ENCODE measurements at places on chromosomes 11 and 22. TPM values are rescaled to one million over a fixed set of nuclear protein-coding genes. Genes with fewer than 3 reads are reported as not detected.

DNA sequence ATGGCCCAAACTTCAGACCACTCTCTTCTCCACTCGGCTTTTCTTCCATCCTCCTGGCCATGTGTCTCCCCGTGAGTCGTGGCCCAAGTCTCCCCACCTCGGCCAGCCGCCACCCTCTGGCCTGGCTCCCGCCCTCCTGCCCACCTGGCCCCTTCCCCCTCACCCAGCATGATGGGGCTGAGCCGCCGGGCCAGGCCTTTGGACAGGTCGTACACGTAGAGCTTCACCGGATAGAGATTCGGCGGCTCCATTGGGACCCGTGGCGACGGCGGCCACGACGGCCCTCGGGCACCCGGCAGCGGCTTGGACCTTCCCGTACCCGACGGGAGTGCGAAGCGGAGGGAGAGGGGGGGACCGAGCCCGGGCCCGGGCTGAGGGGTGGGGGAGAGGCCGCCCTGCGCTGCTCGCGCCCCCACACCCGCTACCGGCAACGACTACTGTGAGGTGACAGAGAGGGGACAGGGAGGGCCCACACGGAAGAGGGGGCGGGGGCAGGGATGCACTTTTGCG is at the start of gene DESI1:
Gene DESI1, minus strand, starts transcription at position 455 of the 510 bp plus-strand sequence. Its CDS starts 204 bp downstream, at position 251.
- no peak for DNase-seq

DNA sequence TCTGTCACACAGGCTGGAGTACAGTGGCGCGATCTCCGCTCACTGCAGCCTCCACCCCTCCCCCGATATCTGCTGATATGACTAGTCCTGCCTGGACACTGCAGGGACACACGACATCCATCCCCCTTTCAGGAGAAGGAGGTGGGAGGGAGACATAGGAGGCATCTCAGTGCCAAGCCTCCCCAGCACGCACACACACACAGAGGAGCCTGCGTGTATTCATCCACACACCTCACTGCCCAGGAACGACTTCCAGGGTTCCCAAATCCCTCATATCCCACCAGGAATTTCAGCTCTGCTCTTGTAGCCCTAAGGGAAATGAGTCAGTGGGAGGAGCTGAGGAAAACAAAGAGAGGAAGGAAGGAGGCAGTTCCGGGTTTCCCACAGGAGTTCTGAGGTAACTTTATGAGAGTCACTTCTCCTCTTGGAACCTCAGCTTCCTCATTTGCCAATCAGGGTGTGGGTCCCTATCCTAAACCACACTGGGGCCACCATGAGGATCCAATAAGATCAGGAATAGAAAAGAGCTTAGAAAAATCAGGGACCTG is 37.2 kb upstream of the ACER3 start:
- DNase-seq, result peak; percentile 76

GRCh38 chr11:73566977-73567755 is 30.7 kb downstream of the FAM168A start:
- DNase-seq, result peak; percentile 41

DNA sequence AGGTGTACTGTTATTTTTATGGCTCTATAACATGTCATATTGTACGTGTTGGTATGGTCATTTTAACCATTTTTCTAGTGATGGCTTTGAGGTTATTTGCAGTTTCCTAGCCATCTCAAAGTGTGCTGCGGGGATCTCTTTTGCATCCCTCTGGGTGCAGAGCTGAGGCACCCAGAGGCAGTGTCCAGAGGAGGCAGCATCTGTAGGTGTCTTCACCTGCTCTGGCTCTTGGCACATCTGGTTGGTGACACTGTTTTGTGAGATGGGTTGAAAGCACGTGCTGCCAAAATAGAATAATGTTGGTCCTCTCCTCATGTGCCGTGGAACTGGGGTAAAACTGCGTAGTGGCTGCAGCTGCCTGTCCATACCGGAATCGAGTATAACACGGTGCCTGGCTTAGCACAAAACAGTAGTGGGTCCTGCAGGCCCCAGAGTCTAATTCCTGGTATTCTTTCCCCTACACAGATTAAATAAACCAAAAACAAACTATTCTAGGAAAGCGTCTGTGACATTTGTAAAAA is 12.9 kb downstream of the NEAT1 start:
- DNase-seq, result peak; percentile 45

GRCh38 chr22:49642331-49642730 is 185.3 kb downstream of the BRD1 start:
- DNase-seq, result no peak

DNA sequence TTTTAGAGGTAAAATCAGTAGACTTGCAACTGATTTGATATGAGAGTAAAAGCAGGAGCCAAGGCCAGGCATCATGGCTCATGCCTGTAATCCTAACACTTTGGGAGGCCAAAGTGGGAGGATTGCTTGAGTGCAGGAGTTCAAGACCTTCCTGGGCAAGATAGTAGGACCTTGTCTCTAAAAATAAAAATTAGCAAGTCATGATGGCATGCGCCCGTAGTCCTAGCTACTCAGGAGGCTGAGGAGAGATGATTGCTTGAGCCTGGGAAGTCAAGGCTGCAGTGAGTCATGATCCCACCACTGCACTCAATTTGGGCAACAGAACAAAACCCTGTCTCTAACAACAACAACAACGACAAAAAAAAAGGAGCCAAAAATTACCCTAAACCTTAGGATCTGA is 13.5 kb downstream of the SGSM3 start:
- peak; percentile 75 for DNase-seq

- no peak for DNase-seq
These were observed 118.9 kb downstream of the MICAL3 start for GRCh38 chr22:17905445-17905844.

DNA sequence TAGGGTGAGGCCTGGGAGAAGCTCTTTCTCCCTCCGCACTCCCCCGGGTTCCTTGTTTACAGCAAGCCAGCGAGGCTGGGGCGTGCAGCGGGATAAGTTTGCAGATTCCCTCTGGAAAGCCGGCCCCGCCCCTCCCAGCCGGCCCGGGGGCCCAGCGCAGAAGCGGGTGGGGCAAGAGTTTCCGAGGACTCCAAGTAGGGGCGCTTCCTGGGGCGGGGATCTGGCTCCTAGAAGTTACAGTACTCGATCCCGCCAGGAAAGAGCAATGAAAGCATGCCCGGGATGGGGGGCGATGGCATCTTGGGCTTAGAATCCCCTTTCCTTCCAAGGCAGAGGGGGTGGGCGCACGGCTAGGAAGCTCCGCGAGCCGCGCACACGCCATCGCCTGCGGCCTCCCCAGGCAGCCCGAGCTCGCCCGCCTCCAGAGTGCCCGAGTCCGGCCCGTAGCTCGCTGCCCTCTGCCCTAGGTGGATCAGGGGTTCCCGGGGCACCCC is 385 bp downstream of the TST start:
- peak; percentile 55 for DNase-seq

RIN1 gene
- 9.9 TPM for total RNA-seq

BBOX1 gene
- not detected for total RNA-seq

RFPL1 gene
- not detected for total RNA-seq

CCDC157 gene
- 0.90 TPM for total RNA-seq
